ENCODE measurements at places on chromosomes 1 and 21. TPM values are rescaled to one million over a fixed set of nuclear protein-coding genes. Genes with fewer than 3 reads are reported as not detected.

The RPL5 gene
- 1,697 TPM for polyA plus RNA-seq

The S100A11 gene
- 469 TPM for polyA plus RNA-seq

The ACTN2 gene
- polyA plus RNA-seq = not detected

The NPR1 gene
- polyA plus RNA-seq = not detected

The KLF17 gene
- polyA plus RNA-seq = not detected

The OR2C3 gene
- not detected for polyA plus RNA-seq

The CLEC20A gene
- polyA plus RNA-seq = not detected

DNA sequence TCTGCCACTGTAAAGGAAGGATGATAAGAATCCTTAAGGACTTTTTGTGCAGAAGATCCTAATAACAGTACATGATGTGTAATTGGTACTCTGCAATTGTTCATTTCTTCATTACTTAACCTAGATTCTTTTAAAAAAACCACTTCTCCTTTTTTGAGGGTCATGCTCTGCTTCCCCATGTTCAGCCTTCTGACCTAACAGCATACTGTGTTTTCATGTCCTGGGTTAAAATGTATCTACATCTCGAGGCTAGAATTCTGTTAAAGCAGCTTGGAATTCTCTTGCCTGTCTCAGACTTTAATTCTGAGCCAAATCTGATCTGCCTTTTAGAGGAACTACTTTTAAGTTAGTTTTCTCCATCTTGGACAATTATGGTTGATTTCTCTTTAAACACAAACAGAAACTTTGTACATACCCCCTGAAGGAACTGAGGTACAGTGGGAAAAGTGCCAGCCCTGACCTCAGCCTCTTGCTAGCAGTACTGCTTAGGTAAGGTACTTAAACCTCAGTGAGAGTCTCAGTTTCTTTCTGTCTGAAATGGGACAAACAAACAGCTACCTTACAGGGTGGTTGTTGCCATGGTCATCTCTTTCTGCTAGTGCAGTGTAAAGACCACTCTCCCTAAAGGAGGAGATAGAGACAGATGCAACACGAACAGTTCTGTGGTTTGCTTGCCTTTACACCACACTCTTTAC lies 103.2 kb upstream of the DYNLT5 start:
- no peak for DNase-seq

DNA sequence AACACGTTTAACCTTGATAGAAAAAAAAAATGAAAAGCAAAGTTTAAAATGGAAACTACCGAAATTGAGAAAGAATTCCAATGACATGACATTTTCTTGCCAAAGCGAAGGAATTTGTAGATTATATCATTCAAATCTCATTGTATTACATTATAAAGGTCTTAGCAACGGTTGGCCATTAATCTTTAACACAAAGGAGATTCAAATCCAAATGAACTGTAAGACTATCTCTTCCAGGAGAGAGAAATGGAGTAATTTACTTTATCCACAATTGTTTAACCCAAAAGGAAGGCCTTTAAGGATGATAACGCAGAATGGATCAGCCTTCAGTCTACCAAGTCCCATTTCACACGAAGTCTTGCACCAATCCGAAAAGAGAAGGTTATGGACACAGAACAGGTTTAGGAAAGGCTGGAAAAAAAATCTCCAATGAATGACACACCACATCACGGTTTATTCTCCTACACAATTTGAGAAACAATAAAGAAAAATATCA lies 1.5 kb downstream of the ENAH start:
- no peak for DNase-seq

- no peak for DNase-seq
Measured at GRCh38 chr21:16517383-16517782, 787.6 kb downstream of the USP25 start.

DNA sequence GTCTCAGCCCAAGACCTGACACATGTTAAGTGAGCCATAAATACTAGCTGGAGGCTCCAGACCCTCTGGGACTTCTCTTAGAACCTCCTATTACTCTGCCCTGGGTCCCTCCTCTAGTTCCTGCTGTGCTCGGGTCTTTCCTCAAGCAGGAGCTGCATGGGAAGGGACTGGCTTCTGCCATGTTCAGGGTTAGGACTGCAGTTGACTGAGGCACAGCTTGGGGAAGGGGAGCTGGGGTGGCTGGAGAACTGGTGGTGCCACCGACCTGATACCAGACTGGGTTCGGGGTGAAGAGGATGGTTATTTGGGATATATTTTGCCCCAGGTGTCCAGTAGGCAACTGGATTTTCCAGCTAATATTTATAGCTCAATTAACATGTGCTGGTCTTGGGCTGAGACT lies 15.7 kb downstream of the HYI start:
- no peak for DNase-seq

- no peak for DNase-seq
Measured at GRCh38 chr1:8873506-8874229, 4.8 kb downstream of the ENO1 start.

DNA sequence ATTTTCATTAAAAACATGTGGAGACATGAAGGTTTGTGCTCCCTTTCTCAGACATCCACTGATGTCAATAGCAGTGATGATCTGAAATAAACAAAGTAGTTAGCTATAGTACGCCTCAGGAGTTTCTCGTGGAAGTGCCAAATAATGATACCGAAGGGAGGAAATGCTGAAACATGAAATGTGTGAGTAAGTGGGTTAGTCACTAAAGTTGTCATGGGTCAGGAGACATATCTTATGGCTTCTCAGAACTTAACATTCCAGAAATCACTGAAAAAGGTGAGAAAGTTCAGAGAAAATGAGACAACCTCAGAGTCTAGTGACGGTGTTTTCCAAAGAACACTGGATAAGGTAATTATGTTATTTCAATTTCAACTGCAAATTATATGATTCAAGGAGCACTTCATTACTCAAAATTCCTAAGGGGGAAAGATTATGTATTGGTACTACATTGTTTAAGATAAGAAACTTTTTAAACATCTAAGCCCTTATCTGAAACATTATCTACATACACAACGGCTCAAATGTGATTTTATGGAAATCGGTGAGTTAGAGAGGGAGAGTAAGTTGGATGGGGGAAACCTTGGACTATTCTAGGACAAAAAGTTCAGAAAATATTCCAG lies 20.6 kb downstream of the NIBAN1 start:
- no peak for DNase-seq

GRCh38 chr1:228150120-228150460 lies 360 bp downstream of the GJC2 start:
- DNase-seq = no peak

DNA sequence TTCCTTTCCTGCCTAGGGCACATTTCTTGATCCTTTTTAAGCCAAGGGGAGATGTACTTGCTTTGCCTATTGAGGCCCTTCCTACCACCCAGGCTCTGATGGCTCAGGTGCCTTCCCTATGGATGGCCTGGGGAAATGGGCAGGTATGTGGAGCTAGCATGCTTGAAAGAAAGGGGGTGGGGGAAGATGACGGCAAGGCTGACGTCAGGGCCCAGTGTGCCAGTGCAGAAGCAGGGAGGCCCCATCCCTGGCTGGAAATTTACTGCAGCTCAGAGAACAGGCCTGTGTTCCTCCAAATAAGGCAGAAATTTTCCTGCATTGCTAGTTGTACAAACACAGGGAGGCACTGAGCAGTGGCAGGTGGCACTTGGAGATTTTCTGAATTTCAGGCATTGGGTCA lies 453.2 kb upstream of the VAMP3 start:
- DNase-seq = no peak

- DNase-seq = no peak
Measured at GRCh38 chr1:17163789-17164666, 40.9 kb upstream of the PADI1 start.

DNA sequence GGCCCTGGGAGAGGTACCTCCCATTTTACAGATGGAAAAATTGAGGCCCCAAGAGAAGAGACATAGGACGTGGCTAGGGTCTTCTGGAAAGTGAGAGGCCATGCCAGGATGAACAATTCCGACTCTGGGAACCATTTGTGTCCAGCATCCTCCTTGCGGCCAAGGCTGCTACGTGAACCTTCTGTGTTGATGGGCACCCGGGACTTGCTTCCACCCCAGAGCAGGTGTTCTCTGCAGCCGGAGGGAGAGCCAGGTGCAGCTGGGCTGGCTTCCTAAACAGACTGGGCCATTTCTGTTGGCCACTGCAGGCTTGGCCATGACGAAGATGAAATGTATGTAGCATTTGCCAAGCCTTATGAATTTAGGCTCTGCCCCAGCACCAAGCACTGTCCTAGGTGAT lies 118.9 kb downstream of the PRDM2 start:
- no peak for DNase-seq

DNA sequence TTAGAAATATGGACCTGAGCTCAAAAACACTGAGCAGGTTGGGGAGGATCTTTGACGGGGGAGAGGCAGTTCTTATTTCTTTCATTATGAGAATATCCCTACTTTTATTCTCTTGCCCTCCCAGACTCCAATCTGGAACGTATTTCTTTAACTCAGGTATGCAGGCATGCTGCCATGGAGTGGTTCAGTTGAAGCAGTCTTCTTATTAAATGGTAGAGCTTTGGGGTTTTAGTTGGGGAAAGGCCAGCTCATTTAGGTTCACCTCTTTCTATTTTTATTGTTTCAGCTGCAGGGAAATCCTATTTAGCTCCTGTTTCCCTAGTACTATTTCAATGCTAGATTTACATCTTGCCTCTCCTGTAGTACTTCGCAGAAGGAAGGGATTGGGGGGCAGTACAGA lies 198.9 kb downstream of the TTLL7 start:
- no peak for DNase-seq

DNA sequence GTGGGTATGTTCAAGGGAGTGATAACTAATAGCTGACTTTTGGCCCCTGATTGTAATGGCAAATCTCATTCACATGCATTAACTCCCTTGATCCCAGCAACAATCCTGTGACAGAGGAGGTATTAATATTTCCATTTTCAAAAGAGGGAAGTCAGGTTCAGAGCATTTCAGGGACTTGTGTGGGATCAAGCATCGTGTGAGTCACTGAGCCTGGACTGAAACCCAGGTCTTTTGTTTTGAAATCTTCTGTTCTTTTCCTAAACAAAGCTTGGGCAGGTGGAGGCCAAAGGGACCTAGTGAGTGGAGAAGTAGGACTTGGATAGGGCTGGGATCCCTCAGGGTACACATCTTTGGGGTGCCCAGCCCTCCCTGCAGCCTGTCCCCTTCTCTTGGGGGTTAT lies 37.9 kb downstream of the ETNK2 start:
- DNase-seq = no peak

- DNase-seq = no peak
Measured at GRCh38 chr1:80925130-80925805, 875.5 kb upstream of the ADGRL2 start.

GRCh38 chr1:157115851-157116736 lies 16.5 kb upstream of the ETV3L start:
- DNase-seq = no peak

GRCh38 chr1:157108448-157108847 lies 8.8 kb upstream of the ETV3L start:
- no peak for DNase-seq

DNA sequence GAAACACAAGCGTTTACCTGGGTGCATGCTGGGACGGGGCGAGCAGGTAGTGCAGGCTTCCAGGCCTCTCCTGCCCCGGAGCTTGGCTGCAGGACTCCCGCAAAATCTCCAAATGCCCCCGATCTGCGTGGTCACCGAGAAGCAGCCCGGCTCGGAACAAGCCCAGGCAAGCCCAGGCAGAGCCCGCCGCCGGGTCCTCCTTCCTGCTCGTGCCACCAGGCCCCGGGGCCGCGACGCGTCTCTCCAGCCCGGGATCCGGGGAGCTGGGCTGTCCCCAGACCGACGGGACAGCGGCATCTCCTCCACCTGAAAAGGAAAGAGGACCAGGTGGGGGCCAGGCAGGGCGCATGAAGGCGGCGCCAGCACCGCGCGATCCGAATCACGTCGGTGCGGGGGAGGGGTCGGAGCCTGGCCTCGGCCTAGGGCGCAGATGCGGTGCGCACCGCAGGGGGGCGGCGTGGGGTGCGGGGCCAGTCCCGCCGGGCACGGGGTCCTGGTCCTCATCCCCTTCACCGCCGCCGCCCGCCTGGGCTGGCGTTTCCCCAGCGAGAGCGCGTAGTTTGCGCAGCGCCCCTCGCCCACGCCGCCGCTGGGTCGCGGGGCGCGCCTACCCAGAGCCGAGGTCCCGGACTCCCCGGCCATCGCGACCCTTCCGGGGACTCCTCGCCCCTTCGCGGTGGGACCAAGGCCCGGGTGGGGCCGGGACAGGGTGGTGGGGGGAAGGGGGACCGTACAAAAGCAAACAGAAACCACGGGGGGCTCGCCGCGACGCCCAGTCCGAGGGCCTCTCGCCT lies 52.4 kb upstream of the H6PD start:
- DNase-seq = no peak

All from immature natural killer cell (primary cell).